Activated T-cell treated with anti-CD3 and anti-CD28 coated beads, Interleukin-2, amount 50 U/mL, for 1 hour (primary cell): ENCODE measurements at places on chromosomes 2 and 18.

GRCh38 chr2:780002-780401 is 102.8 kb upstream of the TMEM18 start:
- DNase-seq = no peak

- DNase-seq = no peak
These were observed 110.2 kb downstream of the OLA1 start for GRCh38 chr2:174138161-174138560.

GRCh38 chr2:19675856-19676460 is 225.8 kb downstream of the TTC32 start:
- DNase-seq = no peak

DNA sequence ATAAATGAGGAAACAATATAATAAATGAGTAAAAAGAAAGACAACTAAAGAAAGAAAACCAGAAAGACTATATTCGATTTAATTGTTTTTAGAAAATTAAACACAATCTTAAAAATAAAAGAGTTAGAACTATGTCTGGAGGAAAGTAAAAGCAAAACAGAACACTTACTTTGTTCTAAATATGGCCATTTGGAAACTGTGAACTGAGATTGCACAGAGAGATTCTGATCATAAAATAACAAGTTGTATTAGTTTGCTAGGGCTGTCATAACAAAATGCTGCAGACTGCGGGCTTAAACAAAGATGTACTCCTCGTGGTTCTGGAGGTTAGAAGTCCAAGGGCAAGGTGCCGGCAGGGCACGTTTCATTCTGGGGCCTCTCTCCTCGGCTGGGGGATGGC is 128.1 kb upstream of the AQP4 start:
- no peak for DNase-seq

- no peak for DNase-seq
These were observed 686.7 kb downstream of the TMEM182 start for GRCh38 chr2:103448495-103448894.

DNA sequence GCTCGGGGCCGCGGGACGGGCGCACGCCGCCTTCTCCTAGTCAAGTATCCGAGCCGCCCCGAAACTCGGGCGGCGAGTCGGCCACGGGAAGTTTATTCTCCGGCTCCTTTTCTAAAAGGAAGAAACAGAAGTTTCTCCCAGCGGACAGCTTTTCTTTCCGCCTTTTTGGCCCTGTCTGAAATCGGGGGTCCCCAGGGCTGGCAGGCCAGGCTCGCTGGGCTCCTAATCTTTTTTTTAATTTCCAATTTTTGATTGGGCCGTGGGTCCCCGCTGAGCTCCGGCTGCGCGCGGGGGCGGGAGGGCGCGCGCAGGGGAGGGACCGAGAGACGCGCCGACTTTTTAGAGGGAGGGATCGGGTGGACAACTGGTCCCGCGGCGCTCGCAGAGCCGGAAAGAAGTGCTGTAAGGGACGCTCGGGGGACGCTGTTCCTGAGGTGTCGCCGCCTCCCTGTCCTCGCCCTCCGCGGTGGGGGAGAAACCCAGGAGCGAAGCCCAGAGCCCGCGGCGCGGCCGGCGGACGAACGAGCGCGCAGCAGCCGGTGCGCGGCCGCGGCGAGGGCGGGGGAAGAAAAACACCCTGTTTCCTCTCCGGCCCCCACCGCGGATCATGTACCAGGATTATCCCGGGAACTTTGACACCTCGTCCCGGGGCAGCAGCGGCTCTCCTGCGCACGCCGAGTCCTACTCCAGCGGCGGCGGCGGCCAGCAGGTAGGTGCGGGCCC is 617 bp downstream of the FOSL2 start:
- DNase-seq = peak; percentile 66

DNA sequence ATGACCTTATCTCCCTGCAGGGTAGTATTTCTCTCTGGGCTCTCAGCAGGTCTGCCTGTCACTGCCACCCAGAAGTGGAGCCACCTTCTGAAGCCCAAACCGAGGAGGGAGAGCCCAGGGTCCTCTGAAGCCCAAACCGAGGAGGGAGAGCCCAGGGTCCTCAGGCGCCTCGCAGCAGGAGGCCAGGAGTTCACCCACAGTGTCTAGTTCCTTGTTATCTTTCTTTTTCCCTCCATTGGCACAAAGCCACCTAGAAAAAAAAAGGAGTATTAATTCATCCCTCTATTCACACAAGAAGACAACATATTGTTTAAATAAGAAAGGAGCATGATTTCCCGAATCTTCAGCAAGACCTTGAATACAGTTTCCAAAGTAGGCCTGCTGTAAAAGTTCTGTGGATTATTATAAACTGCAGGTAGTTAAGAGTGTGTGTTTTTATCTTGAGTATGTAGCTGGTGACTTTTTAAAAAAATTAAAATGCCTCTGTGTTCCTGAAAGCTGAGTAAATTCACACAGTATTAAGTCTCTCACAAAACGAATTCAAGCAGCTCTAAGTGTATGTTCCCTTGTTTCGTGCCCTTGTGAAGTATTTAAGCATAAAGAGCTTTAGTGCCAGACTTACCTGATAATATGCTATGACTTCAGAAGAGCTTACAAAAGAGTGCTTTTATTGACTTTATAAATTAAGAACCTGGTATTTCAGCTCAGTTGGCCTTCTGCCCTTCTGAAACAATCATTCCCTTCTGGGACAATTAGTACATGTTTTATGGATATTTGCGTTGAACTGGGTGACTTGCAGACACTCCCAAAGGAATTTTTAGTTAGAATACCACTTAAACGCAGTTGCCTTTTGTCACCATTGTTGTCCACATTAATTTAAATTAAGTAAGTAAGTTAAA is 11.7 kb upstream of the GRHL1 start:
- no peak for DNase-seq

- DNase-seq = no peak
These were observed 9.4 kb upstream of the RAPGEF4 start for GRCh38 chr2:172726172-172726735.
